HT-29 (cell line): ENCODE measurements at places on chromosomes 16 and 17.
A peak's percentile ranks its signal among the peaks of the same experiment; 100 is the strongest.

DNA sequence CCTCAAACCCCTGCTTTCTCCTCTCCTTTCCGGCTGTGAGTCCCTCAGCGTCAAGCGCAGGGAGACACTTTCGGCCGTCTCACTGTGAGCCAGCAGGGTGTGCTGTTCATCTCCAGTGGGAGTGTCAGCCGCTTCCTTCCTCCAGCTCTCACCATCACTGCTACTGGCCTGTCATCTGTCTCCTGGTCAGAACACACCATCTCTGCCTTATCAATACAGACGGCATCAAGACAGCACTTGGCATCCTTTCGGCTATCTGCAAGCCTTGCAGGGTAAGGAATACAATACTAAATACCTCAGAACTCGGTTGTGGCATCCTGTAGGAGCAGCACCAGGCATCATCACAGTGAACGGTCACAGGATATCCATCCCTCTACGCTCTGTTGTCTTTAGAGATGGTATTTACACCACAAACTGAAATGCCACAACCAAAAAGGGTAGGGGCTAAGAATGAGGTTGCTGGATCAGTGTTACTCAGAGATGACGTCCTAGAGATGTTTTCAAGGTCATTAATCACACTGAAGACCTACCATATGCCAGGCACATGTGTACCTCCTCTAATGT lies 20.7 kb upstream of the CMTM4 start:
- peak; percentile 29 for DNase-seq

DNA sequence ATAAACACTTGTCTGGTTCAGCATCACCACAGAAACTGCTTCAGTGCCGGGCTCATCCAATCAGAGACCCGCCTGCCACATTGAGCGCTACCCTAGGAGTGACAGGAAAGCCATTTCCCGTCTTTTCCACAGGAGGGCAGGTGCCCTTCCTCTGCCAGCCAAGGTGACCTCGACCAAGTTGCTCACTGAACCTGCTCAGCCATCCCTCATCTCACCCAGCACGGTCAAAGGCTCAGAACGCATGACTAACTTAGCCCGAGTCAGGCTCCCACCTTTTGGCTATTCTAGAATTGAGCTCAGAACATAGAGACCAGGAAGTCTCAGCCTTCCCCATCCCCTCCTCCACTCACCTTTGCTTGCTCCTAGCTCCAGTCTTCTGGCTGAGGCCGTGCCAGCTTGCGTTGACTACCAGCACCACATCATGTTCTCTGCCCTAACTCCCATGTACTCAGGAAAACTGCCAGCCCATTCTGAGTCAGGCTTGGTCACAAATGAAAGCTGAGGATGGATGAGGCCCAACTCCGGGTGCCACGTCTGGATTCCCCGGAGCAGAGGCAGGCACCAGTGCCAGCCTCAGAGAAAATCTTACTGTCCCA lies 15.6 kb downstream of the MRPS23 start:
- peak; percentile 41 for DNase-seq

DNA sequence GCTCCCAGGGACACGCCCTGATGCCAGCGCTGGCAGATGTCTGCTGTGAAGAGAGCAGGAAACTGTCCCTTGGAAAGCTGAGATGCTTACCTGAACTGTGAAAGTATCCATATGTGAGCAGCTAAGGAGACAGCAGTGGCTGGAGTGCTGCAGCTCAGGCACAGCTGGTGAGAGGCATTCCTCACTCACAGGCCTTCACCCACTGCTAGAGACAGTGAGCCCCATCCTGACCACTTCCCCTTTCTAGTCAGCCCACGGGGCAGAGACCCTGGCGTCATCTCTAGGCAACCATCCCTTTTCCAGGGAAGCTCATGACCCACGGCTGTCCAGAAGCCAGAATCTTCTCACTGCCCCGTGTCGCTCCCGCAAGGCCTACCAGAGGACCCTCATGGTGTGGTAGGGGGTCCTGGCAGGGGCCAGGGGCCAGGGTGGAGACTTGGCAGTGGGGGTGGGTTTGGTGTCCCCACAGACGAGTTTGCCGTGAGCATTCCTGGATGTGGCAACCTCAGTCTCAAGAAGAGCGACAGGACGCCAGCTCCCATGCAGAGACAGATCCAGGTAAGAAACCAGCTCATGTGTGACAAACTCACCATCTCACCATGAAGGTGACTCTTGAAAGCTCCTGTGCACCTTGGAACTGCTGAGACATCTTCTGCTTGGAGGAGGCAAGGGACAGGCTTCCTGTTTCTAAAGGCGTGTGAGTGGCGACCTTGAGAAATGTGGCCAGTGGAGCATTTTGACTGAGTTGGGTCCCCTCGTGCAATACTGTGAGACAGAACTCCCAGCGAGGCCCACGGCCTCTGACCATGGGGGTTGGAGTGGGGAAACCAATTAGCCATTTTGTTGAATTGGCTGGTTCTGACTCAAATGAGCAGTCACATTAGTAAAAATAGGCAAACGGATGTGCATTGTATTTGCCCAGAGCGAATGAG lies at the start of gene SCIMP:
Gene SCIMP (minus strand): TSS at position 216 of the 932 bp plus-strand sequence. CDS start 105 bp downstream, at position 111.
- DNase-seq, result no peak

- DNase-seq, result peak; percentile 39
These were observed 14.0 kb downstream of the SRCIN1 start for GRCh38 chr17:38591759-38592241.

- DNase-seq, result no peak
These were observed at the start of gene CES1 for GRCh38 chr16:55832773-55833691. Gene CES1, minus strand, starts transcription at chr16:55833096. Its CDS starts 41 bp downstream, at chr16:55833055.

DNA sequence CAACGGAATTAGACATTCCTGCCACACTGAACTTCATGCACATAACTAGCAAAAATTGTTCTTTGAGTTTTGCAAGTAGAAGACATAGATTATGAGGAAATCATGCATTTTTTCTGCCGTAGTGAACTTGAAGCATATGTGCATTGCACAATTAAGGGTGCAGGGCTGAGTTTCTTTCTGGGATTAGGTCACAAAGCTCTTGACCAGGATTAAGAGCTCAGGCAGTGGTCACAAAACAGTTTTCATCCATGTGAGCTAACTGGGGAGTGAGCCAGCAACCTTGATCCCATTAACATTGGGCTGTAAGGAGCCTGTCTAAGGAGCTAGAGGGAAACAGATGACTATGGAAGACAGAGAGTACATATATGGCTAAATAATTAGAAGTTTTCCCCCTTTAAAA lies 143.7 kb downstream of the PMP22 start:
- no peak for DNase-seq

GRCh38 chr17:42106009-42106408 lies 6.5 kb downstream of the DHX58 start:
- no peak for DNase-seq

- DNase-seq, result no peak
These were observed 32.8 kb downstream of the VAC14 start for GRCh38 chr16:70768203-70768580.

GRCh38 chr16:31530405-31530804 lies 2.7 kb downstream of the AHSP start:
- no peak for DNase-seq
